Kidney (tissue), 22 donors: ENCODE measurements at places on chromosomes 6 and 20. TPM values are rescaled to one million over a fixed set of nuclear protein-coding genes. Genes with fewer than 3 reads are reported as not detected.
A peak's percentile ranks its signal among the peaks of the same experiment; 100 is the strongest.

Gene NKAIN4
- 107 TPM for polyA plus RNA-seq

DNA sequence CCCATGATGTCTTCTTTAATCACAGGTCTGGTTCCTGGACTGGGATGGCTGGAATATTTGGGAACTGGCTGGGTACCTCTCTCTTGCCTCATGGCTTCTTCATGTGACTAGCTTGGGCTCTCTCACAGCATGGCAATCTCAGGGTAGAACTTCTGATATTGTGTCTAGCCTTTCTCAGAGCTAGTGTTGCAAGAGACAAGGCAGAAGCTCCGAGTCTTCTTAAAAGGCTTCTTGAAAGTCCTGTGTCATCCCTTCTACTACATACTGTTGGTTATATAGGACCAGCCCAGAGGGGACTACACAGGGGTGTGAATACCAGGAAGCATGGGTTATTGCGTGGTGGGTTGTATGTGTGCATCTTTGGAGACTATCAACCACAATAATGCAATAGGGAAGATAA lies 23.3 kb downstream of the BCAS1 start:
- no peak for DNase-seq

- no peak for DNase-seq
Measured at GRCh38 chr6:154506582-154506981, 3.9 kb downstream of the CNKSR3 start.

DNA sequence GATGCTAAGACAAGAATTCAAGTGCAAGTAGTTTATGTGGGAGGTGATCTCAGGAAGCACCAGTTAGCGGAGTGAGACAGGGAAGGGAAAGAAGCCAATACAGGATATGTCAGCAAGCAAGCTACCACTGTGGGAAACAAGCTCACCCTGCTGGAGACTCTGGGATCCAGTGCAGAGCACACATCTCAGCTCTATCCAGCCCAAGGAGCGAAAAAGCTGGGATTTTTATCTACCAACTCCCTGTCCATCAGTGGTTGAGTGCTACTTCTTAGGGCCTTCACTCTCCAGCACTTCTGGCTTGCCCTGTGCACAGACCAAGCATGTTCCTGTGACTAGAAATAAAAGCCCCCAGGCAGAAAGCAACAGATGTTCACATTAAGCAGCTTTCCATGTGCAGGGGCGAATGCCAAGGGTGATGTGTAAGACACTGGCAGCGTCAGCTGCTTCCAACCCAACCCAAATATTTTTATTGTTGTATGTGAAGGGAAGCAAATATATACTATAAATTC lies 10.8 kb upstream of the RNF24 start:
- no peak for DNase-seq

GRCh38 chr6:74826263-74826662 lies 379.6 kb downstream of the COL12A1 start:
- DNase-seq: peak; percentile 47

DNA sequence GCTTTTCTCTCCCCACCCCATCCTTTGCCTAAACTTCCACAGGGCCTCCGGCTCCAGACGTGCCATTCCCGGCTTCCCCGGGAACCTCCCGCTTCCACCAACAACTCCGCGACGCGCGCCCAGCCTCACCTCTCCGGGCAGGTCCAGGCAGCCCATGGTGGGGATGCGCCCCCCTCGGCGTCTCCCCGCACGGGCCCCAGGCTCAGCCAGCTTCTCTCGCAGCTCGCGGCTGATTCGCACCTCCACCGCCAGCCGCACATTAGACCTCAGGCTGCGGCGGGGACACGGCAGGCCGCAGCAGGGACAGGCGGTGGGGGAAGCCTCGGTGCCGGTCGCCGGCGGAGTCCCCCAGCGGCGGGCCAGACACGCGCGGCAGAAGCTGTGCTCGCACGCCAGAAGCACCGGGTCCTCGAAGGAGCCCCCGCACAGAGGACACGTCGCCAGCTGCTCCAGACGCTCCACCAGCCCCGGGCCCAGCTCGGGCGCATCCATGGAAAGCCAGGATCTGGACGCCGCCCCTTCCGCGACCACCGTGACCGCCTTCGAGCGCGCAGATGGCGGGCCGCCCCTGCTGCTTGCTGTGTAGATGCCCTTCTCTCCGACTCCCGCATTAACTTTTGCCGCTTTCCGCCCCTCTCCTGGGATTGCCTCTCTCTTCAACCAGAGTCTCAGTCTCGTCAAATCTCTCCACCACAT lies at the start of gene RNF39:
Gene RNF39 (minus strand): TSS at position 676 of the 696 bp plus-strand sequence. CDS start 184 bp downstream, at position 492.
- no peak for DNase-seq

DNA sequence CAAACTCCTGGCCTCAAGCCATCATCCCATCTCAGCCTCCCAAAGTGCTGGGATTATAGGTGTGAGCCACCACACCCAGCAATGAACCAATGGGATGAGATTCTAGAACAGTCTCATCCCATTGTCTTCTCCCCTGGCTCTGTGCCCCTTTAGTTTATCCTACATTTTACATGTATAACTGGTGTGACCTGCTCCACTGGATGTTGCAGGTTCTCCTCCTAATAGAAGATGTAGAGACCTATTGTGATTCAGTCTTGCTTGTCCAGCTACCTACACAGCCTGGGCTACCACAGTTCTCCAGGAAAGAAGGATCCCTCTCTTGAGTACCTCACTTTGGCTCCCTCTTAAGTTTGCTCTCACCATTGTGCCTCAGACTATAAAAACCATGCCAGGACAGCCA lies 2.0 kb upstream of the FKBPL start:
- no peak for DNase-seq
